ENCODE measurements at places on chromosomes 6 and 20.

- DNase-seq, result no peak
Observed at GRCh38 chr6:74170118-74170517, 474.1 kb downstream of the CD109 start.

GRCh38 chr6:123712831-123713230, 76.1 kb upstream of the TRDN start:
- no peak for DNase-seq

DNA sequence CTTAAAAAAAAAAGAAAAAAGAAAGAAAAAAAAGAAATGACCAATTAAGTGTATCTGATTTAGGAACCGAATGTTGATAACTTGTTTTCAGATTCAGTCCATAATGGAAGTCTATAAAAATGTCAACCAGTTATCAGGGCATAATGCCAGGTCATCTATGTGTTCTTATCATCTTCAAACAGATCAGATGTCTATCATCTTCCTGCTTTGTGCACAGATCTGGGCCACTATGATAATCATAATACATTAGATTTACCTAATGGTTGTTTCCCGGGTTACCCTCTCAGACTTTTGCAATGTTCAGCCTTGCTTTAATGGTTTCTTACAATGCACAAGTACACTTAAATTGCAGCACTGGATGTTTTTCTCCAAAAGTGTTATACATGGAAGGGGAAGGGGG, 100.6 kb downstream of the NKAIN2 start:
- DNase-seq, result no peak

DNA sequence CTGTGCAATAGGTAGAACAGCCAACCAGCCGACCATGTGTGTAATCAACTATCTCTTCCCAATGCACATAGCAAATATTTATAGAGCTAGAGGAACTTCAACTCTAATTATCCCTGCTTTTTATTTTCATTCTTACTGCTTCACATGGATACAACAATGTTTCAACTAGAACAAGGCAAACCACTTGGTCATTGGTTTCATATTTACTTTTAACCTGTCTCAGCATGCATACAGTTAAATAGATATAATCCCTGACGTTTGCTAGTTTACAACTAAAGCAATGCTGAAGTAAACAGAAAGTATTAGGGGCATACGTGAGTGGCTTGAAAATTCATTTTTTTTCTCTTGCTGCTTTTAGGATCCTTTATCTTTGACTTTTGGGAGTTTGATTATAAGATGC, 318.5 kb upstream of the MAP3K7 start:
- no peak for DNase-seq

- DNase-seq, result no peak
Observed at GRCh38 chr20:10649080-10649796, 24.6 kb downstream of the JAG1 start.

- DNase-seq, result no peak
Observed at GRCh38 chr20:46644160-46644559, 7.1 kb downstream of the SLC13A3 start.

- no peak for DNase-seq
Observed at GRCh38 chr6:134979142-134979541, 29.2 kb upstream of the ALDH8A1 start.
